Activated CD8-positive, alpha-beta memory T cell treated with anti-CD3 and anti-CD28 coated beads for 1 hour (primary cell): ENCODE measurements at places on chromosomes 13 and 19.

GRCh38 chr13:89862691-89863036 lies 1484.8 kb upstream of the MIR17HG start:
- DNase-seq = no peak

GRCh38 chr19:1824252-1824622 lies 12.2 kb upstream of the ATP8B3 start:
- no peak for DNase-seq

- no peak for DNase-seq
These were observed 36.4 kb downstream of the ATP11A start for GRCh38 chr13:112726016-112726767.

DNA sequence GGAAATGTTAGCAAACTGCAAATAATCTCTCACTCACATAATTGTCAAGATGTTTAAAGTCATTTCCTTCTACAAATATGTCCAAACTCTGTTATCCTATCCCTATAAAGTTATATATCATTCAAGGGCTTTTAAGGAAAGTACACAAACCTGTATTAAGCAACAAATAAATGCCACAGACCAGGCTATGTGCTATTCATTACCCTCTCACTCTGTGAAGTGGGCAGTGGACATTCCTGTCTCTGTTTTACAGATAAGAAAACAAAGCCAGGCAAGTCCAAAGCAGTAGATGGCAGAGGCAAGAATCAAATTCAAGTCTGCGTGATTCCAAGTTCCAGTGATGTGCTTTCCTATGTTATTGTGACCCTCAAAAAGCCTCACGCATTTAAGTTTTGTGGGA lies 140.6 kb downstream of the LHFPL6 start:
- DNase-seq = no peak
